ENCODE measurements at places on chromosomes 1 and 21.

- DNase-seq, result no peak
Observed at GRCh38 chr1:43293896-43294760, 6.7 kb upstream of the TIE1 start.

DNA sequence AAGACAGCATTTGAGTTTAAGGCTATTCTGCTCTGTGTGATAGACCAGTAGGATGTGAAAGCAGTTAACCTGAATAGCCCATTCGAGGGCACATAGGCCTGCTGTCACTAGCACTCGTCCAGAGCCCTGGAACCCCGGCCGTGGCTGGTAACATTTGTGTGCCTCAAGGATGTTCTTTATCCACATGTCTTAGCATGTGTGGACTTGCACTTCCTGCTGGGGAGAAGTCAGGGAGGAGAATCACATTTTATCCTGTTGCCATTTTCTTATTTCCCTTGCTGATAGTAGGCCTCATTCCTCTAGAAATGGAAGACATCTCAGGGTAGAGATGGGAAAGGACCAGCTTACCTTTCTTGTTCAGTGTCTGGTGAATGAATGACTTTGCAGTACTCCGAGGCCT, 54.7 kb downstream of the VPS13D start:
- DNase-seq, result no peak

DNA sequence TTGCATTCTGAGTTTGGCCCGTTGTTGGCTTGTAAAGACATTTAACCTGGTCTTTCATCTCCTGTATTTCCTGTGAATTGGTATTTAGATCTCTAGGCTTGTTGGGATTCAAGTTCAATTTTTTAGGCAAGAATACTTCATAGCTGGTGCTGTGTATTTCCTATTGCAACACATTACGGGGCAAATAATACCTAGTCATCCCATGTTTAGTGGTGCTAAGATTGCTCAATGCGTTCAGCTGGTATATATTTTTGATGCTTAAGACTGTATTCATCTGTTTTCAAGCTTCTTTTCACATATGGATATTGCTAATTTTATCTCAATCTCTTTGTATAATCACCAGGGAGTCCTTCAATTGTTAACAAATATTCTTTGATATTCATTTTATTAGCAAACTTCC, 87.5 kb upstream of the ZBTB18 start:
- no peak for DNase-seq

DNA sequence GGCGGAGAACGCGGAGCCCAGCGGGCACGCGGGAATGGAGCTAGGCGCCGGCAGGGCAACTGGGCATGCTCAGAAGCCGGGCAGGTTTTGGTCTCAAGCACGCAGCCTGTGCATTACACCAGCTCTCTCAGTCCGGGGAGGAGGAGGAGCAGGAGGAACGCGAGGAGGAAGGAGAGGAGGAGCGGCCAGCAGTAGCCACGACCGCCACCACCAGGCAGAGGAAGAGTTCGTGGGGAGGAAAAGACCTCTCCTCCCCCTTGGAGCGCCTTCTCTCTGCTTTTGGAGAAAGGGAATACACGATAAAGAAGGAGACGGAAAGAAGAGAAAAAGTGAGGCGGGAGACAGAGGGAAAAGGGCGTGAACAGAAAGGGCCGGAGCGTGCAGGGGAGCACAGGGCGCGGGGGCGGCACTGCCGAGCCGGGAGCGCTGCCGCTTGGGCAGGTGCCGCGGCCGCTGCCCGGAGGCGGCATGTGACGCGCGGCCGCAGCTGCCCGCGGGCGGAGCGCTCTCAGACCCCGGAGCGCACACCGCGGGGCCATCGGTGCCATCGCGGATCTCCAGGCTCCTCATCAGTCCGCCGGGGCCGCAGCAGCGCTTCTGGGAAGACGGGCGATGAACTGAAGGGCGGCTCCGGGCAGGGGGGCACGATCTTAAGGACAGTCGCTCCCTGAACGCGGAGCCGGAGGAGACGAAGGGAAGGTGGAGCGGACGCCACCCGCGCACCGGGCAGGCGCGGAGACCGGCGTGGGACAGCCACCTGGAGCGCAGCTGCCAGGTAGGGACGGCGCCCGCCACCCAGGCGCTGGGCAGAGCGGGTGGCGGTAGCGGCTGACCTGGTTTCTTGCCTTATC, at the start of gene CHRM3:
Gene CHRM3 (plus strand): TSS at position 116 of the 851 bp plus-strand sequence. CDS start 520,884 bp downstream, outside the sequence.
- no peak for DNase-seq

DNA sequence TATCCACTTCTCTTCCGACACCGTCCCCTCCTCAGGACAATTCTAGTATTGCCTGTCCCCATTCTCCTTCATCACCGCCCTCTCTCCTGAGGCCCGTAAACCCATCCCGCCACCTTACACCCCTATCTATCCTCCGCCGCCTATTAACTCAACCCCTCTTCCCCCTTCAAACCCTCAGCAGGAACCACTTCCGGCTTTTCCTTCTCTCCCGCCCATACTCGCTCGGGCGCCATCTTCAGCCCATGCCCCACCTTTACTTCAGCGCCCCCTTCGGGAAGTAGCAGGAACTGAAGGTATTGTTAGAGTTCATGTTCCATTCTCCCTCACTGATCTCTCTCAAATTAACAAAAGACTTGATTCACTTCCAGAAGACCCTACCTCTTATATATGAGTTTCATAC, 31.6 kb downstream of the VN1R5 start:
- no peak for DNase-seq
